ENCODE measurements at places on chromosomes 3 and 15.

DNA sequence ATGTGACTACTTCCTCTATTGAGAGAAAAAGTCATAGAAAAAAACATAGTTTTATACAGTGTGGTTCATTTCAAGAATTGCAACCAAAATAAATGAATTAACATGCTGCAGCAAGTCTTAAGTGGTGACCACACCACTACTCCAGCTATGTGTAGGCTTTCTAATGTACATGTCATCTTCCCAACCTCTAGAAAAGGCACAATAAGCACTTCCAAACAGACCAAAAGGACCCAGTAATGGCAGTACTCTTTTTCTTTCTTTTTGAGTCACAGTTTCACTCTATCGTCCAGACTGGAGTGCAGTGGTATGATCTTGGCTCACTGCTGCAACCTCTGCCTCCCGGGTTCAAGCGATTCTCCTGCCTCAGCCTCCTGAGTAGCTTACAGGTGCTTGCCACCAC, 219.3 kb upstream of the KBTBD8 start:
- no peak overlapping the region for H3K27ac ChIP-seq
- no peak for DNase-seq
- H3K36me3 ChIP-seq: no peaks in the 10 kb centered on the region
- H3K4me1 ChIP-seq: no peaks in the 10 kb centered on the region
- H3K27me3 ChIP-seq: peaks cover 5% of the 10 kb centered on the region

DNA sequence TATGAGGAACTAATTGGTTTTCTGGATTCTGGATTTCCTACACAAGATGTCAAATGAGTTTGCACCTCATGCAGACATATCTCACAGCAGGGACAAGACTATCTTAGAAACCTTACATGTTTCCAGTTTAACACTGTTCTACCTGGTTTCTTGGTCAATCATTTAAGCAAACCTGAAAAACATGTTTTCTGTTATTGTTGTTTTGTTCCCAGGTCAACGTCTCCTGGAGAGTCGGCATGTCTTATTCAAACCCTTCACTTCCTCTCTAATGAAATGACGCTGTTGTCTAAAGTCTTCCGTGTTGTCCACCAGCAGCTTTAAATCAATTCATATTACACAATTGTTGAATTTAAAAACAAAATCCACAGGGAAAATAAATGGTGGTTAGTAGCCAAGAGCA, 150.9 kb downstream of the CNTN3 start:
- no peak for DNase-seq
- H3K27ac ChIP-seq: peak overlapping the region; percentile 68

DNA sequence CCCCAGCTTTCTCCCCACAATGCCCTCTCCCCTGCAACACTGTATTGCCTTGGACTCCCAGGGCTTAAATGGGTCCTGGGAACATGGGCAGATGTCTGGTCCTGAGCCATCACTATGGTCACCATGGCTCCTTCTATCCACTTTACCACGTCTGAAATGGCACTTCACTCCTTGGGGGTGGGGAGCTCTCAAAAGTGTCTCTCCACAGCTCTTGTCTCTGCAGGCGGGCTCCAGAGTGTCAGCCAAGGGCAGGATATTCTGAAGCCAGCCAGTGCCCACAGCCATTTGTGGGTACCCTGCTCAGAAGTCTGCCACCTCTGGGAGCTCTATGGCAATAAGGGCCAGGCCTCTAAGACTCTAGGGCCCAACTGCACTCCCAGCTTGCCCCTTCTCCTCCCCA, 163.9 kb downstream of the PPM1L start:
- H3K27ac ChIP-seq: no peak overlapping the region
- H3K36me3 ChIP-seq: no peaks in the 10 kb centered on the region
- no peak overlapping the region for H3K4me3 ChIP-seq
- H3K27me3 ChIP-seq: no peaks in the 10 kb centered on the region

DNA sequence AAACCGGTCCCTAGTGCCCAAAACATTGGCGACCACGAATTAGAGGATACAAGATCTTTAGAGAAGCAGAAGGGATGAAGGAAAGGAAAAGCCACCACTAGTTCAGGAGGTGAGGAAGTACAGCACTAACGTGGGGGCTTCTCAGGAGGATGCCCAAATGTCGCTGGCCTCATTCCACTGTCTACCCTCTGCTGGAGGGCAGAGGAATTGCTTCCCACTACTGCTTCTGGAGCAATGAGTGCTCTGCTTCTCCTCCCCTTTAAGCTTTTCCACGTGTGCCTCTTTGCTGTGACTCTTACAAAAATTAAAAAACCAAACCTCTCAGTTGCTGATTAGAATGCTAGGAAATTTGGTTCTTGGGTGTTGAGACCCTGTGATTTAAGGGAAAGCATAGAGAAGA, 281.3 kb downstream of the CLSTN2 start:
- peaks cover 4% of the 10 kb centered on the region for H3K4me1 ChIP-seq
- H3K4me3 ChIP-seq: no peak overlapping the region
- peaks cover 3% of the 10 kb centered on the region for H3K27me3 ChIP-seq
- no peak overlapping the region for H3K27ac ChIP-seq
- DNase-seq: no peak

DNA sequence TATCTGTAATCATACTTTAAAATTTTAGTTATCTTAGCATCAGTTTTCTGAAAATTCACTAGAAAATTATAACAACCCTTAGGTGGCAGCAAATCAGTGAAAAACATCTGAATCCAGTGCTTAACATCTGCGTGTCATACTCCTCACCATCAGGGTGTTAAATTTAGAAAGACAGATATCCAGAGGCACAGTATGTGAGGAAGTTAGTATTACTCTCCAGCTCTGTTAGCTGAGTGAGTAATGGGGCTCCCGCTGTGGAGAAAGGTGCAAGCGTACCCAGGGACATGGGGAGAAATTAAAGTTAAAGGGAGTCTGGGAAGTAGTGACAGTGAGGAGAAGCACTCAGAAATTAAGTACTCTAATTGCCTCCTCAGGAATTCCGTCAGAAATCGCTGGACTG, 50.9 kb downstream of the CEP63 start:
- peaks cover 10% of the 10 kb centered on the region for H3K36me3 ChIP-seq
- no peak for DNase-seq
- H3K27ac ChIP-seq: no peak overlapping the region
- no peaks in the 10 kb centered on the region for H3K27me3 ChIP-seq
- no peaks in the 10 kb centered on the region for H3K4me1 ChIP-seq

DNA sequence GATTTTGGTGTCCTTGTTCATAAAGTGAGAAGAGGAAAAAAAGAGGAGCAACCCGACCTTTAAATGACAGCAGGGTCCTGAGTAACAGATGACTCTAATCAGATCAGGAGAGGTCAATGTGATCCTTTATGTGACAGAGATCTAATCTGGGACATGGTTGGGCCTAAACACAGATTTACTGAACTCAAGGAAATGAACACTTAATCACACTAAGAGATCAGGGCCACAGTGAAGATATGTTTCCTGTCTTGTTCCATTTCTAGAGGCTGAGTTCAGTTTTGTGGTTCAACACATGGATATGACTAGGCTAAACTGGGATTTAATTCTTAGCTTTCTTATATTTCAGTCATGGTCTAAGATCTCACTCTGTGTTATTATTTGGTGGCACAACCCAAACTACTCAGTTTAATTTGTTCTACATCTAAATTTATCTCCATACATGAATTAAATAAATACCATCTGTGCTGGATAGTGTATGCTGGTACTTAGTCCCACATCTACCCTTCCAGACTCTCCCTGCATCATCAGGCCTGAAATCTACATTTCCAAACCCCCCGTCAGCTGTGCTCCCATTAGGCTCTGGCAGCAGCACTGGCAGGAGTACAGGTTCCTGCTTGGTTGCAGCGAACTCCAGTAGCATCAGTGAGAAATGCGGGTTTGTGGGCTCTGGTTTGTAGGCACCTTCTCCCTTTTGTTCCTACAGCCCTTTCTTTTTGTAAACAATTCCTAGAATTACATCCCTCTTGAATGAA, 22.6 kb downstream of the SFMBT1 start:
- H3K27me3 ChIP-seq: no peaks in the 10 kb centered on the region
- peaks cover 3% of the 10 kb centered on the region for H3K36me3 ChIP-seq
- H3K4me3 ChIP-seq: no peak overlapping the region

DNA sequence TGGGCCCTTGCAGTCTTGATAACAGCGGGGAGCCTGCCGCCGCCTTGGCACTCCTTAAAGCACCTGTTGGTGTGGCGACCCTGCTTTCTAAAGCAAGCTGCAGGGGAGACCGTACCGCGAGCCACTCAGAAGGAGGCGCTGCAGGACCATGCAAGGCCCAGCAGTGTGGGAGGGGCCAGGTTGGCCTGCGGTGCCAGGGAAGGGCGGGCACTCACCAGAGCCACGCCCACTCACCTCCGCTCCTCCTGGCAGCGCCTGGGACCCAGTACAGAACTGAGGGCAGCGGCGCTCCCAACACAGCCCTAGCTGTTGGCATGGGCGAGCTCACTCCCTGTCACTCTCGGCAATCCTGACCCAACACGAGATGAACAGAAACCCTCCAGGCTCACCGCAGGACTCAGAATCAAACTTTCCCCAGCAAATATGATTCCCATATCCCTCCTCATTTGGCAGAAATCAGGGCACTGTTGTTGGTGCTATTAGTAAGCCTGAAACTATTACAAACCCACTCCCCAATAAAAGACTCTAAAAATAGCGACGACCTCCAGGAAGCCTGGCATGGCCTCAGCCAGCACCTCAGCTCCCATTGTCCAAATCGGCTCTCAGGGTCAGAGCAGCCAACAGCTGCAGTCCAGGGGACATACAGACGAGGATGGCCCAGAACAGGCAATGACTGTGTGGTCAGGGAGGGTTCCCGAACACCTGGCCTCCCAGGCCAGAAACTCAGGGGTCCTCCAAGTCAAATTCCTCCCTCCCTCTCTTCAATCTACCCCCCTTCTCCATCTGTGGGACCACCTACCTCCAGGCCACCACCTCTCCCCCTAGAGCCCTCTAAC, 77.2 kb downstream of the TBC1D2B start:
- no peak overlapping the region for H3K4me3 ChIP-seq
- DNase-seq: no peak
- no peaks in the 10 kb centered on the region for H3K27me3 ChIP-seq
- peaks cover 9% of the 10 kb centered on the region for H3K36me3 ChIP-seq
- H3K27ac ChIP-seq: peak overlapping the region; percentile 67

DNA sequence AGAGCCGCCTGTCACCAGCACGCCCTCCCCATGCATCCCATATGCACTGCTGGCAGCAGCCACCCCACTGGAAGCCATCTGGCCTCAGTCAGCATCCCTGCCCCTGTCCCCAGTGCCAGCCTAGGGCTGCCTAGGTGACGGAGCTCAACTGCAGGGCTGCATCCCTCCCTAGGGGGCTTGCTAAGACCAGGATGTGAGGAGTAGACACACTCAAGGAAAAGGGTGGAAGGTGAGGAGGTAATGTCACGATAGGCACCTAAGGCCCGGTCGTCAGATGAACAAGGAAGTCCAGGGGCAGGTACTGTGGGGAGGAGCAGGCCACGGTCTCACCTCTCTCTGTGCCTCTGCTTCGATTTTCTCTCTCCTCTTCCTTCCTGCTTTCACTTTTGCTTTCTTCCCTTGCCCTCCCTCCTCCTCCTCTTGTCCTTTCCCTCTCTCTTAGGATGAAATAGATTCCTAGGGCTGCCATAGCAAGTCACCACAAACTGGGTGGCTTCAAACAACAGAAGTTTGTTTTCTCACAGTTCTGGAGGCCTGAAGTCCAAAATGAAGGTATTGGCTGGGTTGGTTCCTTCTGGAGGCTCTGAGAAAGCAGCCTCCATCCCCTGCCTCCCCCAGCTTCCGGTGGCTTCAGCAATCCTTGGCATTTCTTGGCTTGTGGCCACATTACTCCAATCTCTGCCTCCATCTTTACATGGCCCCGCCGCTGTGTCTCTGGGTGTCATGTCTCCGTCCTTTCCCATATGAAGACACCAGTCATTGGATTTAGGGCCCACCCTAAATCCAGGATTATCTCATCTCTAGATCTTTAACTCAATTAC, 298.3 kb downstream of the SHQ1 start:
- no peaks in the 10 kb centered on the region for H3K27me3 ChIP-seq
- H3K4me1 ChIP-seq: peaks cover 5% of the 10 kb centered on the region
- H3K36me3 ChIP-seq: no peaks in the 10 kb centered on the region
- no peak overlapping the region for H3K4me3 ChIP-seq

- peaks cover 5% of the 10 kb centered on the region for H3K4me1 ChIP-seq
- H3K36me3 ChIP-seq: no peaks in the 10 kb centered on the region
- no peak overlapping the region for H3K27ac ChIP-seq
- H3K4me3 ChIP-seq: no peak overlapping the region
Measured at GRCh38 chr3:62554264-62554799, 181.0 kb upstream of the FEZF2 start.

DNA sequence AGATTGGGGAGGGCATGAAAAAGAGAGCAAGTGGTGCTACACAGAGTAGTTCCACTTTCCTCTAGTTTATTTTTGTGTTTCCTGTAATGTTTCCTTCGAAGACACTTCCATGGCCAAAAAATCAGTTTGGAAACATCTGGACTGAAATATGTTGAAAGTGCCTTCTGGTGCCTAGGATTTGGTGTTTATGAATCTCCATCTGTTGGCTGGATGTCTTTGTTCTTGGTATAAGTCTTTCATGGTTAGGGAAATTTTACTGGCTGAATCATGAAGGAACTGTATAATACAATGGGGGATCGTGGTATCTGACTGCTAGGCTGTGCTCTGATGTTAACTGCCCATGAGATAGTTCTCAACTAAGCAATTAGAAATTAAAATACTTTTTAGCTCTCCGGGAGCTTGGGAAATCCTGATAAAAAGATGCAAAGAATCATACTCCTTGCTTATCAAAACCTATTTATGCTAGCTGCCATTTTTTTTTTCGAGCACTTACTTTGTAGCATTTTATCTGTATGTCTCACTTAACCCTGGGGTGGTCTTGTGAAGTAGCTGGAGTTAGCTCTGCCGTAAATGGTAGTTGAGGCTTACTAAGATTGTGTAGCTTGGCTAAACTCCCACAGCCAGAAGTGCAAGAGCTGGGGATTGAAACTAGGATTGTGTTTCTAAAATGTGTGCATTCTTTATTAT, 21.9 kb downstream of the AKAP13 start:
- H3K4me3 ChIP-seq: no peak overlapping the region
- peaks cover 25% of the 10 kb centered on the region for H3K4me1 ChIP-seq

DNA sequence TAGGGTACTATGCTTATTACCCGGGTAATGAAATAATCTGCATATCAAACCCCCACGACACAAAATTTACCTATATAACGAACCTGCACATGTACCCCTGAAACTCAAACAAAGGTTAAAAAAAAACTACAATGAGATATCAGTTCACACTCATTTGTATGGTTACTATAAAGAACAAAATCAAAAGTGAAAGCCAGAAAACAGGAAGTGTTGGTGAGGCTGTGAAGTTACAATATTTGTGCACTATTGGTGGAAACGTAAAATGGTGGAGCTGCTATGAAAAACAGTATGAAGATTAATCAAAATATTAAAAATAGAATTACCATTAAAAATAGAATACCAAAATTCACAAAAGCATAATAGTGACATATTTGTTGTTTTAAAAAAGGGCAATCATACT, 128.9 kb downstream of the ZIC1 start:
- H3K27ac ChIP-seq: no peak overlapping the region
- H3K4me1 ChIP-seq: no peaks in the 10 kb centered on the region
- no peaks in the 10 kb centered on the region for H3K27me3 ChIP-seq
- H3K4me3 ChIP-seq: no peak overlapping the region
- H3K36me3 ChIP-seq: no peaks in the 10 kb centered on the region

GRCh38 chr3:114848082-114848481, 299.0 kb downstream of the ZBTB20 start:
- H3K4me1 ChIP-seq: peaks cover 27% of the 10 kb centered on the region
- DNase-seq: no peak
- H3K27ac ChIP-seq: no peak overlapping the region
- H3K4me3 ChIP-seq: no peak overlapping the region

GRCh38 chr3:11642431-11643191, 1.1 kb downstream of the VGLL4 start:
- H3K27me3 ChIP-seq: no peaks in the 10 kb centered on the region
- H3K36me3 ChIP-seq: peaks cover 10% of the 10 kb centered on the region
- DNase-seq: peak; percentile 73
- H3K4me3 ChIP-seq: peak overlapping the region; percentile 98
- peaks cover 49% of the 10 kb centered on the region for H3K4me1 ChIP-seq
